ENCODE measurements at places on chromosomes 4 and X.

DNA sequence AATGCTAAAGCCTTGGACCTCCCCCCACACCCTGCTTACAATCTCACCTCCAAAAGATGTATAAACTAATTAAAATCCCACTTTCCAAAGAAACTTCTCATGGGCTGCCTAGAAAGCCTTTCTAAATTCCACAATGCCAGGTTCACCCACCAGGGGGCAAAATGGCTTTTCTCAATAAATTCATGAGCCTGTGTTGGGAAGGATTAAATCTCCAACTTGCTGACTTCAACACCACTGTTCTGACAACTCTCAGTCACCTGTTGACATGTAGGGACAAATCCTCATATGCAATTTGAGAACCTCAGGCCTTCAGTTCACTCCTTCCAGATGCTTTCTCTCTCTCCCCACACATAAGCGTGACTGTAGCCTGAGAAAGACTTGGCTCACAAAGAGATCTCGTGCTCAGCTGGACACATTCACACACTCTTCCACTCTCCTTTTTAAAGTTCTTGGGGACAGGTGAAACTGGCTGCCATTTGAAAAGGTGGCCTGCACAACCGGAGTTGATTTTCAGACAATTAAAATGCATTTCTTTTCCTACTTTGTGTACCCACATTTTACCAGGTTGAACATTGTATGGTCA, 88.6 kb upstream of the PRPS2 start:
- DNase-seq, result no peak

DNA sequence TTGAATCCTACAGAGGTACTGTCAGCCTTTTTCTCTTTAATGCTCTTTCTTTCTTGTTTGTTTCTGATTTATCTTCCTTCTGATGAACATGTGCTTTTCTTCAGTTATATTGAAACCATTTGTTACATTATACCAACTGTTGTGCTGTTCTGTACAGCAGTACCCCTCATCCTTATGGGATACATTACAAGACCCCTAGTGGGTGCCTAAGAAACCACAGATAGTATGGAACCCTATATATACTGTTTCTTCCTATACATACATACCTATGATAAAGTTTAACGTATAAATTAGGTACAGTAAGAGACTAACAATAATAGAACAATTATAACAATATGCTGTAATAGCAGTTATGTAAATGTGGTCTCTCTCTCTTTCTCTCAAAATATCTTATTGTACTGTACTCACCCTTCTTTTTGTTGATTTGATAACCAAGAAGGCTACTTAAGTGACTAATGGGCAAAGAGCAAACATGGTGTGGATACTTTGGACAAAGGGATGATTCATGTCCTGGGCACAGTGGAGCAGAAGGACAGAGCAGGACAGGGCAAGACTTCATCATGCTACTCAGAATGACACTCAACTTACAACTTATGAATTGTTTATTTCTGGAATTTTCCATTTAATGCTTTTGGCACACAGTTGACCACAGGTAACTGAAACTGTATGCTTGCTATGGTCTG, 10.7 kb upstream of the YIPF7 start:
- no peak for DNase-seq

- DNase-seq, result no peak
Measured at GRCh38 chrX:42797651-42798269, 19.8 kb upstream of the PPP1R2C start.

- DNase-seq, result peak; percentile 32
Measured at GRCh38 chrX:119981286-119982070, 37.9 kb upstream of the NKAP start.

- DNase-seq, result no peak
Measured at GRCh38 chr4:187019896-187020295, 296.2 kb upstream of the FAT1 start.

- peak; percentile 39 for DNase-seq
Measured at GRCh38 chr4:118280501-118281218, 72.1 kb downstream of the PRSS12 start.

GRCh38 chr4:2416564-2417225, 1.8 kb downstream of the ZFYVE28 start:
- peak; percentile 44 for DNase-seq

GRCh38 chrX:10981506-10981905, 129.6 kb upstream of the HCCS start:
- no peak for DNase-seq

GRCh38 chr4:57308301-57308700, 198.1 kb upstream of the IGFBP7 start:
- DNase-seq, result no peak

Measured in AG08396 (cell line).